Fibroblast of skin of abdomen (primary cell): ENCODE measurements at places on chromosomes 11 and 22.

- no peak for DNase-seq
Observed at GRCh38 chr22:19182472-19183157, 4.1 kb upstream of the SLC25A1 start.

GRCh38 chr11:79097246-79097875, 343.5 kb downstream of the TENM4 start:
- no peak for DNase-seq

- DNase-seq, result no peak
Observed at GRCh38 chr11:121588747-121589146, 136.0 kb upstream of the SORL1-AS1 start.

DNA sequence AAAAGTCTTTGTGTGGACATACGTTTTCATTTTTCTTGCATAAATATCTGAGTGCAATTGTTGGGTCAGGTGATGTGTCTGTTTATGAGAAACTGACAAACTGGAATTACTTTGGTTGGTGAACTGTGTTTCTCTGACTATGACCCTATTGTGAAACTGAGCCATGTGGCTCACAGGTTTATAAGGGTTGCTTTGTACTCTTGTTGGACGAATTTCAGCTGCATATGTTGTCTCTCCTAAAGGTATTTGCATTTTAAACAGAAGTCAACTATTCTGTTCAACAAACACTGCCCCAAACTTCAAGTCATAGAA, 34.4 kb upstream of the RASD2 start:
- no peak for DNase-seq

- DNase-seq, result no peak
Observed at GRCh38 chr11:36345535-36346141, 49.5 kb downstream of the PRR5L start.

DNA sequence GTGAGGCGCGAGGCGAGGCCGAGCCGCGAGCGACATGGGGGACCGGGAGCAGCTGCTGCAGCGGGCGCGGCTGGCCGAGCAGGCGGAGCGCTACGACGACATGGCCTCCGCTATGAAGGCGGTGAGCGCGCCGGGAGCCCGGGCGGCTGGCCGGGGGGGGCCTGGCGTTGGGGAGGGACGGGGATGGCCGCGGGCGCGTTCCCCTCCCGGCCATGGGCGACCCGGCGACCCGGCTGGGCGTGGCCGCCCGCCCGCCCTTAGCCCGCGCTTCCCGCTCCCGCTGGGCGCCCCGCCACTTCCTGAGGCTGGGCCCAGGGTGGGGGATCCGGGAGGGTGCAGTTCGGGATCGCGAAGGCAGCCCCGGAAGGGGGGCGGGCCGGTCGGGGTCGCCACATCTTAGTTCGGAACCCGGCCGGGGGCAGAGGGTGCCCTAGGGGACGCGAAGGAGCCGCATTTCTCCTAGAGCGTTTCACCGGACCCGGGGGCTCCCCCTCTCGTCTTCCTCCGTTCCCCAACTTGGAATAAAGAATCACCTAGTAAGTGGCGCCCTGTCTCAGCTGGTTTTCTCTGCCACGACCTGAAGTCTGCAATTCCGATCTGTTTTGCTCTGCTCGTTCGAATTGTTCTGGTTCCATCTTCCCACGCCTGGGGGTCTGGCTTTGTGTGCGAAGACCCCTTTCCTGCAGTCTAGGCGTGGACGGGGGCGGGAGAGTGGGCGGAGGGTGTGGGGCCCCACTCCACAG, 536 bp downstream of the YWHAH start:
- peak; percentile 13 for DNase-seq

GRCh38 chr22:35479985-35480550, 60.6 kb upstream of the RASD2 start:
- peak; percentile 65 for DNase-seq

DNA sequence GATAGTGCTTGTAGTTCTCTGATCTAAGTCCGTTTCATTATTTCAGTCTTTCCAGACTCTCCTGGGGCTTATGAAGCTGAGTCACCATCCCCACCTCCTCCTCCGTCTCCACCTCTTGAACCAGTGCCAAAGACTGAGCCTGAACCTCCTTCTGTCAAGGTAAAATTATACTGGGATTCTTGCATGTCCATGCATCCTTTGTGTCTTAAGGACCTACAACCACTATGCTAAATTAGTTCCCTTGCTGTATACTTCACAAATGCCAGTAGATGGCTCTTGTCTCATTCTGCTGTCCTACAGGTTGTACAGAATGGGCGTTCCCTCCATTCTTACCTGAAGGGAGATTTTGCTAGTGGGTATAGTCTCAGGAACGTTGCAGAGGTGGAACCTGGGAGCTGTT, 42.2 kb downstream of the POLD3 start:
- peak; percentile 51 for DNase-seq

- peak; percentile 59 for DNase-seq
Observed at GRCh38 chr11:116829525-116830183, at the start of gene APOC3. Gene APOC3, plus strand, starts transcription at chr11:116829907. Its CDS starts 676 bp downstream, at chr11:116830583.

DNA sequence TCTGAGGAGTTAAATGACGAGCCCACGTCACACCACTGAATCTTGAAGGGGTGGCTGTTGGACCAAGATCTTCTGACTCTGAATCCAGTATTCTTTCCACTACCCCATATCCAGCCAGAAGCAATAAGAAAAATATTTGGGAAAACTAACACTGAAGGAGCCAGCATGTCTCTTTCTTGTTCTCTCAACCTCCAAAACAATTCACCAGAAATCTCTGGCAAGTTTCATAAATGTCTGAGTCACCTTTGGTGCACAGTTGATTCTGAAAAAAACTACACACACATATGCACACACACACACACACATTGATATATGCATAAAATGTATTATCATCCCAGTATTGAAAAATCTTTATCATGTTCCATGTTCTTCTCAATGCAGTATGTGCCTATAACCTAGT, 104.3 kb upstream of the BLID start:
- DNase-seq, result peak; percentile 63

- DNase-seq, result no peak
Observed at GRCh38 chr11:44947114-44947513, 3.6 kb downstream of the TP53I11 start.

GRCh38 chr11:2582946-2583604, 116.7 kb downstream of the KCNQ1OT1 start:
- DNase-seq, result no peak

DNA sequence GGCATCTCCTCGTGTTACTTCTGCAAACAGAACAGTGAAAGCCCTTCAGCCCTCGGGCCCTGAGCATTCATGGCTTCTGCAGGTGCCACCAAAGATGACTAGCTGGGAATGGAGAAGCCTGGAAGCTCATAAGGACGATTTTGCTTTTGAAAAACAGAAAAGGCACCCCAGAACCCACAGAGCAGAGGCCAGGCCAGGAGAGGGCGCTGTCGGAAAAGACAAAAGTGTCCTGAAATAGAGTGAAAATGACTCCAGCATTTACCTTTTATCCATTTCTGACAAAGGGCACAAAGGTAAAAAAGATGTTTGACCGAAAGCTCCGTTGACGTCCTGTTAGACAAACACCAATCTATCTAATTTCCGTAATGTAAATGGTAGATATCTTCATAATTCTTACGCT, 37.6 kb downstream of the ZNF195 start:
- DNase-seq, result peak; percentile 6

GRCh38 chr11:13278609-13279486, 1.3 kb downstream of the BMAL1 start:
- DNase-seq, result no peak

- no peak for DNase-seq
Observed at GRCh38 chr22:46662226-46662625, 42.0 kb downstream of the GRAMD4 start.

GRCh38 chr11:43895601-43896000, 15.0 kb downstream of the ALKBH3 start:
- no peak for DNase-seq

- DNase-seq, result no peak
Observed at GRCh38 chr11:492427-493226, 14.4 kb downstream of the RNH1 start.

GRCh38 chr11:65637794-65638419, at the start of gene SIPA1:
Gene SIPA1, plus strand, starts transcription at chr11:65638101. Its CDS starts 2,821 bp downstream, at chr11:65640922.
- peak; percentile 74 for DNase-seq

DNA sequence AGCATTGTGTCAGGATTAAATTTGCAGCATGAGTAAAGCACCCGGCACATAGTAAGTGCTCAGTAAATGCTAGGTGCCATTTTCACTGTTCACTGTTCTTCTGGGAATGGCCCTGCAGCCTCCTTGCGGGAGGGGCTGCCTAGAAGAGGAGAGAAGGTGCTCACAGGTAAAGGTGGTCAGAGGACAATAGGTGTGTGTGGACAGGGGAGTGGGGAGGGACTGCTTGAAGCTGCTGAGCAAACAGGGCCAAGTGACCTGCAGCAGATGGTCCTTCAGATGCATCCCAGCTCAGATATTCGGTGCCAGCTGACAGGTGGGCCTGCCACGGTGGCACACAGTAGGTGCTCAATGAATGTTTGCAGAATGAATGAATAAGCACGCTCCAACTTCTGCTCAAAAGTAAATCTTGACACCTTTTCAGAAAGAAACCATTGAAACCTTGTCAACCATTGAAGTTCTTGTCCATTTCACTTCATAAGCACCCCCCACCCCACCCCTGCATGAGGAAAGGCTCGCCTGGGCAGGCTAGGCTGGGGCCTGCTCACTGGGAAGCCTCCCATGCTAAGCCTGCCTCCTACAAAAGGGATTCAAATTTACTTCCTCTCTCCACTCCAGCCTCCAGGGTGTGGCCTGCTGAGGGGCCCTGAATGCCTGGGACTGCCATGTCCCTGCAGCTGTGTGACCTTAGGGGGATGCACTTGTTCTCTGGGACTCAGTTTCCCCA, 1.6 kb downstream of the KIAA0930 start:
- DNase-seq, result no peak

GRCh38 chr11:120121914-120122473, 15.9 kb downstream of the TRIM29 start:
- no peak for DNase-seq

- DNase-seq, result peak; percentile 92
Observed at GRCh38 chr11:27309046-27309445, 54.0 kb downstream of the CCDC34 start.

GRCh38 chr11:2989551-2989950, 2.6 kb downstream of the NAP1L4 start:
- no peak for DNase-seq

DNA sequence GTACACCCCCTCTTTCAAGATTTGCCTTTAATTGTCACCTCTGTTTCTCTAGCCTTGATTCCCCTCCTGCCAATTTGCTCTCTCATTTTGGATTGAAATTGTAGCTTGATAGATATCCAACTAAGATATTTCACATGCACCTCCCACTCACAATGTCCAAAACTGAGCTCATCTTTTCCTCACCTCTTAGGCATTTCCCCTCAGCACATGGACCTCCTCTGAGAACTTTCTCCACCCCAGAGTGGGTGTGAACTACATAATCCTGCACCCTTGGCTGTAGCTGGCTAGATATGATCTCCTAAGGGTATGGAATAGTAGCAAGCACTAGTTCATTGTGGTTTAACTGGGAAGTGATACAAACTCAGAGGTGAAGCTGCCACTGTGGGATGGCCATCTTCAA, 91.5 kb upstream of the SESN3 start:
- peak; percentile 85 for DNase-seq
